HS-27A (cell line): ENCODE measurements at places on chromosomes 6 and 20.

- no peak for DNase-seq
Observed at GRCh38 chr6:166418691-166419143, 36.0 kb upstream of the MPC1 start.

DNA sequence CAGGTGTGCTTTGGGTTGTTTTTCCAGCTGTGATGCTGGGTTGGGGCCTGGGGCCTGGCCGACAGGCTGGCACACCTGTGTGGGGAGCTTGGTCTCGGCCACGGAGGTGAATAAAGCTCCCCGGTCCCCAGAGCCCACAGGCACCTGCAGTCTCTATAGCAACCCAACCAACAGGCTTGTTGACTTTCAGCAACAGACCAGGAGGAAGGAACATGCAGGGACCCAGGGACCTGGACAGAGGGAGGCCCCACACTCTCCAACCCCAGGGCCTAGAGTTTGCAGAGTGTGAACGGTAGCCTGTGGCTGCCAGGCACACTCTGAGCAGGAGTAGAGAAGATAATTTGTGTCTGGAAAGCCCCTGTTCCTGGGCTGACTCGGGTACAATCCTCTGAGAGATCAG is 14.6 kb upstream of the SYNJ2 start:
- no peak for DNase-seq

DNA sequence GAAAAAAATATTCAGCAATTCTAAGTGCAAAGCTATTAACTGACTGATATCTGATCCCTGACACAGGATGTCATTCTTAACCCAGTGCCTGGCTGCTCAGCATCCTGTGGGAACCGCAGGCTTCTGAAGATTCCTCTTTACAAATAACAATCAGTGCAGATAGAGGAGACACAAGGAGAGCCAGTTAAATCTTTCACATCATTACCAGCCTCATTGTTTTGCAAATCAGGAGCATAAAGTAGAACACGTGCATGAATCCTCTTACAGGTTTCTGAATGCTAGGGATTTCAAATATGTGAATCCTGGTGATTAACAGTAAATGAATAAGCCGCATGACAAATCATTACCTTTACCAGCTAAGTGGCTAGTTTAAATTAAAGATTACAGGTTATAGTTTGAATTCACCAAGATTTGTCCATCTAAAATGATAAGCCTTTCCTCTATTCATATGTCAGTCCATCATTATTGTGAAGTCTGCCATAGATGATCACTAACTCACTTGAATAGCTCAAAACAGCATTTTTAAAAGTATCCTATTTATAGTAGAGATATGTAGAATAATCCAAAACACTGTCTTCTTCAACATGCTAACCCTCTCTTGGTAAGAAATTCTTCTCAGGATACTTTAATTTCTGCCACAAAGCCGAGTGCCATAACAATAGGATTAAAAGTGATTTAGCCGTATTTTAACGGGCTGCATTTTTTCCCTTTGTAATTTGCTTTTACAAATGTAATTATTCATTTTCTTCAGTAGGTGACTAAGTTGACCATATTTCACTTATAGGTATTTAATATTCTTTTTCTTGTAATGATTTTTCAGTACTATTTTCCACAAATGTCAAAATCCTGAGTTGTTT is 367.3 kb upstream of the EPHA7 start:
- DNase-seq, result no peak

- DNase-seq, result no peak
Observed at GRCh38 chr6:169162249-169162648, 91.4 kb downstream of the THBS2 start.

DNA sequence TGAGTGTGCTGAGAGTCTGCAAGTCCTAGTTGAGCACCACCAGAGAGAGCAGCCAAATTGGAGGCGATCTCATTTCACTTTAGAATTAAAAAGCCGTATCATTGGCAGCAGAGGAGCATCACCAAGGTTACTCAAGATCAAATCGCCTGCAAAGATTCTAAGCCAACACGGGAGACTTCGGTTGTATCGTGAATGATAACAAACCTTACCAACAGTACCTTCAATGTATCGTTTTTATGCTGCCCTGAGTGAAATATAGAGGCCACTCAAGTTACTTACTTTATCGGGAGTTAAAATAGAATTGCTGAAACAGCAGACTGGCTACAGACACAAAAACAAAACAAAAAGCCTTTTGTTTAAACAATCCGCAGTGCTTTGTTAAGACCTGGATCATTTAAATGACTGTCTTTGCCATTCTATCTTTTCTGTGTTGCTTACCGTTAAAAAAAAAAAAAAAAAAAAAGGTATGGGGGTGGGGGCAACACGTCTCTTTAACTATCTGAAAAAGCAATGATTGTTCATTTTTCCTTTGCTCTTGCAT is 14.2 kb downstream of the NHSL1 start:
- DNase-seq, result no peak

- no peak for DNase-seq
Observed at GRCh38 chr20:16848061-16848460, 99.9 kb downstream of the OTOR start.

DNA sequence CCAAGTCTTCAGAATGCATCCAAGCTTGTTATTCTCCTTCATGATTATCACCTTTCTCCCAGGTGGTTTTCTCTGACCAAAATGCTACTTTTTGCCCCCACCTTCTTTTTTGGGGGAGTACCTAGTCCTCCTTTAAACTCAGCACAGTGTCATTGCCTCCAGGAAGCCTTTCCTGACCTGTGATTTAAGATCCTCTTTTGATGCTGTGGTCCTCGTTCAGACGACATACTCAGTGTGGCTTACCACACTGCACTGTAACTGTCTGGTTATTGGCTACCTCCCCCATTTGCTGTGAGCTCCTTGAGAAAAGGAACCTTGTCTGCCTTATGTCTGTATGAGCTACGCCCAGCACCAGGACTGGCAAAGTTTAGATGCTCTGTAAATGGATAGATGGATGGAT is 14.6 kb downstream of the SAYSD1 start:
- no peak for DNase-seq

DNA sequence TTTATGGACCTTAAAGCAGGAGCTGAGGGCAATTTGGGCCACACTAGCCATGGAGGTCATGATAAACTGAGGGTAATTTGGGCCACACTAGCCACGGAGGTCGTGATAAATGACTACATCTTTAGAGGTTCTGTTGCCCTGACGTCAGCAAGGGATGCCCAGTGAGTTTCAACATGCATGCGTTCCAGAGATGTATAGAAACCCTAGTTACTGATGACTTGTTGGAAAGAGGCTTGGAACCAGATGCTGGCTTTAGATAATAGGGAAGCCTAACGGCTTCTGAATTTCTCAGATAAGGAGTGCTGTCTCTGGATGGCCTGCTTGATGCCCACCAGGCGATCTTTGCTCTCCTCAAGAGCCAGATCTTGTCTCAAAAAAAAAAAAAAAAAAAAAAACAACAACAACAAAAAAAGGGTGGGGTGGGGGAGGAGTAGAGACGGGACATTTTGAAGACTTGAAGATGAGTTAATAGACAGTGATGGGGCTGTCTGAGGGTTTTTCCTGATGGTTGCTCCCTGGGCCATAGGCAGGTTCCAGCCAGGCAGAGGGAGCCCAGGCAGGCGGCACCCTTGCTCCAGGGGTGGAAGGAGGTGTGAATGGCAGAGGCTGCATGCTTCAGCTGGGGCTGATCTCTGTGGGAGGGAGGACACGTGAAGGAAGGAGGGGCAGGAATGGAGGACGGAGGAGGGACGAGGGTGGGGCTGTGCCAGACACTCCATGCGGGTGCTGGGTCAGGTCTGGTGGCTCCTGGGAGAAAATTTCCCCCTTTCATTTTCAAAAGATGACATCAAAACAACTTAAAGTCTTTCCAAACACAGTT is 27.0 kb upstream of the FRMD1 start:
- DNase-seq, result no peak

- DNase-seq, result no peak
Observed at GRCh38 chr6:139540276-139540675, 165.8 kb upstream of the CITED2 start.
